Activated naive CD4-positive, alpha-beta T cell treated with anti-CD3 and anti-CD28 coated beads, Interleukin-2, amount 50 U/mL, for 16 hours (primary cell): ENCODE measurements at places on chromosomes 5 and 9.

GRCh38 chr5:125038477-125038876 lies 292.0 kb upstream of the ZNF608 start:
- DNase-seq = no peak

DNA sequence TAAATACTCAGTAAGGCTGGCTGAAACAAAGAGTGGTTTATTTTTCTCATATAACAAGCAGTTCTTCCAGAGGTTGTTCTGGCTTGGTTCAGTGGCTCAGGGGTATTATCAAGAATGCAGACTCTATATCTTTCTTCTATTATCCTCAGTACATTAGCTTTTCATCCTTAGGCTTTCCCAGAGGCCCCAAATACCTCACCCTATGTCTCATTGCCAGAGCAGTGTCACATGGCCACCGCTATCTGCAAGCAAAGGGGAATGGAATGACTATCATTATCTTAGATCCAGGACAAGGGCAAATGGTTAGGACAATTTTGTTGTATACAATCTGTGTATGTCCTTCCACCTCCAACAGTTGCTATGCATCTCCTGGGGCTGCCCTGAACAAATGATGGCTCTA lies 69.0 kb upstream of the SNX2 start:
- DNase-seq = no peak

- DNase-seq = no peak
Observed at GRCh38 chr9:84822589-84823233, 153.2 kb downstream of the NTRK2 start.

GRCh38 chr9:81754245-81754644 lies 64.9 kb upstream of the TLE1 start:
- DNase-seq = no peak

GRCh38 chr9:134375430-134376385 lies 49.5 kb downstream of the RXRA start:
- DNase-seq = no peak
